Activated naive CD4-positive, alpha-beta T cell (primary cell): ENCODE measurements at places on chromosomes 5 and 9.

- no peak for DNase-seq
These were observed 3.4 kb downstream of the TLE1 start for GRCh38 chr9:81685763-81686613.

- DNase-seq, result no peak
These were observed 492.3 kb downstream of the SPATA31D1 start for GRCh38 chr9:82480921-82481320.

DNA sequence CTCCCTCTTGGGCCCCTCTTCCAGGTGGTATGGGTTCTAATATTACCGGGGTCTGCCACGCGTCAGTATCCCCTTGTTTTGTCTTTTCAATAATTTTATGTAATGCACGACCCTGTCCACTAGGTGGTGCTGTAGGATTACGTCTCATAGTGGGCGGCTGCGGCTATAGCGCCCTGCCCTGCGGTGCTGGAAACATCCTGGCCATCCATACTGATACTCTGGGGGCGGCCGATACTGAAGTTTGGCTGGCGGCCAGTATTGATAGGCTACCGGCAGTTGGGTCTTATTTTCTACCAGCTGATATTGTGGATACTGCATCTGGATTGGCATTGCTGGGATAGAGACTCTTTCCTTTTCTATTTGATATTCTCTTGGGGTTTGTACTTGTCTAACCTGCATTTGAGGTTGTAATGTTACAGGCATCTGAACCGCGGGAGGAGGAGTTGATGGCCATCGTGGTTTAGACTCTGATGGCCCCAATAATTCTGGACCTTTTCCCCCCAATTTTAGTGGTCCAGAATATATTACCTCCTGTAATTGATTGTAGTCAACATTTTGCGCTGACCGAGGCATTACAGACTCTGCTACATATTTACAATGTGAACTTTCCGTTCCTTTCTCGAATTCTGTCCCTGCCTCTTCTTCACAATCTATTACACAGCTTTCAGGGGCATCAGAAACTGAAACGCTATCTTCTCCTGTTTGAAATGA is 3.3 kb upstream of the TMEM141 start:
- no peak for DNase-seq

DNA sequence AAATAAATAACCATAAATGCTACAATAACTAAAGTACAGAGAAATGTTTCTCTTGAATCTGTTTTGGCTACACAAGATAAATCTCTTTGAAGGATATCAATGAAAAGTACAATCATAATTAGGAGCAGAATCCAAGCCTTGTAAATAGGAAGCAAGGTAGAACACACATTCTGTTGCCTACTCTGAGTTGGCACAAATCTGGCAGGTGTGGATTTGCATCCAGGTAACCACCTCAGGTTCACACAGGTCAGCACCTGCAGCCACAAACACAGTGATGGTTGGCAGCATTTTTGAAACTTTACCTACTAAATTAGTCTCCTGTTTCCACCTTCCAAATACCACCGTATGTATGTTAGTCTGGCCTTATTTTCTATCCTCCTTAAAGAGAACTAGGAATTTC is 105.3 kb upstream of the PIK3R1 start:
- DNase-seq, result no peak

- DNase-seq, result no peak
These were observed 418.1 kb upstream of the KLF4 start for GRCh38 chr9:107907715-107908114.

GRCh38 chr5:135328128-135328687 is 70.8 kb downstream of the MACROH2A1 start:
- DNase-seq, result no peak

GRCh38 chr5:171386861-171387344 is 746 bp upstream of the NPM1 start:
- DNase-seq, result no peak

- no peak for DNase-seq
These were observed 303.1 kb upstream of the CDH6 start for GRCh38 chr5:30890377-30890776.
